ENCODE measurements at places on chromosomes 1 and 21.

DNA sequence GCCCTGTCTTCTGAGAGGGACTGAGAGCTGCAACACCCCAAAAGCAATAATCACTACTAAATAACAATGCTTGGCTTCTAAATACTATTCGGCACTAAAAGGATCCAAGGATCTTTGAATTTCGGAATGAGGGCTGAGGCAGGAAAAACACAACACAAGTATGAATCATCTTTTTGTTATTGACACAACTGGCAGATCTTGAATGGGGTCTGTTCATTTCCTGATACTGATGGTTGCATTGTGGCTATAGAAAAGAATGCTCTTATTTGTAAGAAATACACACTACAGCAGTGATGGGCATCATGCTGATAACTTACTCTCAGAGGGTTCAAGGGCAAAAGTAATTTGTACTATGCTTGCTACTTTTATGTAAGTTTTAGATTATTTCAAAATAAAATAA is 149.2 kb upstream of the PLD5 start:
- DNase-seq: no peak

DNA sequence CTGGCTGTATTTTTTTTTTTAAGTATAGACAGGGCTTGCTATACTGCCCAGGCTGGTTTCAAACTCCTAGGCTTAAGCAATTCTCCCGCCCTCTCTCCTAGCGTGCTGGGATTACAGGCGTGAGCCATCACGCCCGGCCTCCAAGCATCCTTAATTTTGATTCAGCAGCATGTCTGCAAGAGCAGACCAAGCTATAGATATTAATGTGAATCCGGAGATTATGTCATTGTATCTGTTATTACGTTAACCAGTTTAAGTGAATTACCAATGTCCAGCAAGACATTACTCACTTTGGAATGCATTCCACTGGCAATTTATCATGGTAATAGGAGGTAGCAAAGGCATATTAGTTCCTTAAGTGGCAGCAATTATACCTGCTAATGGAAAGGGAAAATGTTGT is 179.7 kb downstream of the CHRM3 start:
- no peak for DNase-seq

DNA sequence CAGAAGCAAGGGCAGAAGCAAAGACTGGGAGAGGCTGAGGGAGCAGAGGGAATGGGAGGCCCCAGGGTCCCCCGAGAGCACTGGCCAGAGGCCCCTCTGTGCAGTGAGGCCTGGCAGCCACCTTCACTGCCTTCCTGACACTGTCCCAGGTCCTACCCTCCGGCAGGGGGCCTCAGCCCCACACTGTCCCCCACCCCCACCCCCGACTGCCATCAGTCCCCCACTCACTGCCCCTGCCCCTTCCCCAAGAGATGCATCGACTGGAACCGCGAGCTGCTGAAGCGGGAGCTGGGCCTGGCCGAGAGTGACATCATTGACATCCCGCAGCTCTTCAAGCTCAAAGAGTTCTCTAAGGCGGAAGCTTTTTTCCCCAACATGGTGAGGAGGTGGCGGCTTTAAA is 13.0 kb upstream of the PADI6 start:
- DNase-seq: no peak

DNA sequence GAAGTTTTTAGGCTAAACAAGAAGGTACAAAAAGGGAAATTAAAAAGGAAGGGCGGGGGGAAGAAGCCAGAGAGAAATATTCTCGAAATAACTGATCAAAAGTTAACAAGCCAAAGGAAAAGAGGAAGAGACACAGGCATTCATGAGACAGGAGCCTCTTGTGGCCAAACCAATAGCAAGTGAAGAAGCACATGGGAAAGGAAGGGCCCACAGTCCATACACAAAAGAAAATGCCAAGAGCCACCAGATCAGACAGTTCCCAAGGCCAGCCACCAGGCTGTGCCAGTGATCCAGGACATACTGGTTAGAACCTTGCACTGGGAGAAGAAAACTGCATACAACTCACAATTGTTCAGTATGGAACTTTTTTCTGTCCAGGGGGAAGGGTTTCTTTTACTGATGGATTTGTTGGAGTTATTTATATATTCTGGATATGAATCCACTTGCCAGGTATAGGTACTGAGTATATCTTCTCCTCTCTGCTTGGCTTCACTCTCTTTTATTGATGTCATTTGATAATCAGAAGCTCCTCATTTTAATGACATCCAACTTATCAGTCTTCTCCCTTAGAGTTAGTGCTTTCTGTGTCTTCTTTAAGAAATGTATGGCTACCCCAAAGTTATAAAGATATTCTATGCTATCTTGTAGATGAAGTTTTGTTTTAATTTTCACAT is 76.8 kb downstream of the CD46 start:
- peak; percentile 49 for DNase-seq

DNA sequence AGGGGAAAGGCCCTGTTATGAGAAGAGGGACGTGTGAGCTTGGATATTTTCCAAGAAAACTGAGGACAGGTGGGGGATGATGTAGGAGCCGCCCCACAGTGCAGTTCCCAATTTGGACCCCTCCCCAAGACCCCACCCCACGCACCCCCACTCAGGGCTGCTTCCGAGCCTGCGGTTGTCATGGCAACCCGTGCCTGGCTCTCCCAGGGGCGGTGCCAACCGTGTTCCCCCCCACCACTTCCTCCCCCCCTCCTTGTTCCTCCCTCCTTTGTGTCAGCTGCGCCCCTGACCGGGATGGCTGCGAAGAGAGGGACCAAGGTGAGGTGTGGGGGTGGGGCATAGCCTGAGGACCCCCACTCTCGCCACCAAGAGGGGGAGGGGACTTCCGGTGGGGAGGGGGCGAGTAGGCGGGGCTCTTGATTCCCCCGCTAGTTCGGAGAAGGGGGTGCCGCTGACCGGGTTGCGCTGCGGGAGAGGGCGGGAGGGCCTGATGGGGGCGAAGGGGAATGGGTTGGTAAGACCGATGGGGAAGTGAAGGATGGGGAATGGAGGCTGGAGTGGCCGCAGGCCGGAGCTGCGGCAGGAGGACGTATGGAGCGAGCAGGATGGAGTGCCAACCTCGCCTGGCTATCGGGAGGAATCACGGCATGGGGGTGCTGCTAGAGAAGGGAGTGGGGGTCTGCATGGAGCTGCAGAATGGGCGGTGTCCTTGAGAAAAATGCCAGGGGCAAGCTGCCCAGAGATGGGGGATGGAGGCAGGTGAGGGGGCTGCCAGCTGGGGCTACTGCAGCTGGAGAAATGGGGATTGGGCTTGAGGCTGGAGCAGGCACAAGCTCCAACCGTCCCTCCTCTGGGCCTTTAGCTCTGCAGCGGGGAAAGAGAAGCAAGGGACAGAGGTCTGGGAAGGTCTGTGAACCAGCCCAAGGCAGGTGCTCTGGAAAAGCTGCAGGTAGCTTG is 953 bp downstream of the TRIM46 start:
- DNase-seq: no peak

DNA sequence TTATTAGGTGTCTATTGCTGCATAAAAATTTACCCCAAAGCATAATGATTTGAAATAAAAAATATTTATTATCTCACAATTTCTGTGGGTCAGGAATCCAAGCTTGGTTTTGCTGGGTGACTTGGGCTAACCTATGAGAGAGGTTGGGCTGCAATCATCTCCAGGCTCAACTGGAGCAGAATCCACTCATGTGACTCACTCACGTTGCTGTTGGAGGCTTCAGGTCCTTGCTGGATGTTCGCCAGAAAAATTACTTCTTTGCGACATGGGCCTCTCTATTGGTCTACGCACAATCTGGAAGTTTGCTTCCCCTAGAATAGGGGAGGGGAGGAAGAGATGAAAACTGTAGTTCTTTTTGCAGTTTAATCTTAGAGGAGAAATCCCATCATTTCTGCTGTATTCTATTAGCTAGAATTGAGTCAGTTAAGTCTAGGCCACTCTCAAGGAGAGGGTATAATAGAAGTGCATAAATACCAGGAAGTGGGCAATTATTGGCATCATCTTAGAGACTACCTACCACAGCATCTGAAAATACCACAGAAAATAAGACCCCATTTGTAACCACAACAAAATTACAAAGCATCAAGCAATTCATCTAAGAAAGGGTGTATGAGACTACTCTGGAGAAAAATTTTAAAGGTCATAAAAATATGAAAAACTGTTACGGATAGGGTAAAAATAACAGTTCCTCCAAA is 5.7 kb upstream of the FASLG start:
- no peak for DNase-seq

DNA sequence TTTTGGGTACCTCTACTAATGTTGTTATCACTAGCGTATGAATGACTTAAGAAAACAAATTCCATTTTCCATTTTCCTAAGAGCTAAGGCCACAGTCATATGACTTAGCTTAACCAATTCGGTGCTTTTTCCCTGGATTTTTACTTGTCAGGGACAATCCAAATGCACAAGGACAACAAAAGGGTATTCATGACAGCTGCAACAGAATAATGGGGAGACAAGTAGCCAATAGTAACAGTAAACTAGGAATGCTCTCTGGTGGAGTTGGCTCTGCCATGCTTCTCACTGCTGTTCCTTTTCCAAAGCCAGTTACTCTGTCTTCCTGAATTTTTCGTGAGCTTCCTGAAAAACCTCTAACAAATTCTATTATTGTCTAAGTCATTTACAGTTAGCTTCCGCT is 52.9 kb downstream of the LRRIQ3 start:
- DNase-seq: no peak

GRCh38 chr21:34743831-34744230 is 75.0 kb downstream of the CLIC6 start:
- DNase-seq: no peak

DNA sequence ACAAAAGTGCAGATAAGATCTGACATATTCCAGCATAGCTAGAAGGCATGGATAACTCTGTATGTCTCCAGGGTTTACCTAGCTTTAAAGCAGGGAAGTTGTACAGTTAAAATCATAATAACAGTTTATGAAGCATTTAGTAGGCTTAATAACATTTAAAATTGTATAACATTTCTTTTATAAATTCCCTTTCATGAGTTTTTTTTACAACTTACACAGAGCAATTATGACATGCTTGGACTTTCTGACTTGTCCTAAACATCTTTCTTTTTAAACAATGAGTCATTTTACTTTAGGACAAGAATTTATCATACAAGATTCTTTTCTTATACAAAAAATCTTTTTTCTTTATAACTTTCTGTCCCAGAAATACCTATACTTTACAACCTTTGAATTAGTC is 408.5 kb upstream of the NEGR1 start:
- DNase-seq: no peak

GRCh38 chr1:13826009-13826408 is 126.0 kb downstream of the PRDM2 start:
- DNase-seq: no peak

- DNase-seq: no peak
Observed at GRCh38 chr1:12153181-12153785, 13.5 kb upstream of the TNFRSF1B start.

GRCh38 chr1:39876144-39876543 is 7.2 kb downstream of the TRIT1 start:
- no peak for DNase-seq

- no peak for DNase-seq
Observed at GRCh38 chr1:63640633-63641567, 47.7 kb downstream of the PGM1 start.
